Endodermal cell (in vitro differentiated cells): ENCODE measurements at places on chromosomes 1 and 21. TPM values are rescaled to one million over a fixed set of nuclear protein-coding genes. Genes with fewer than 3 reads are reported as not detected.

The S100A6 gene
- total RNA-seq: 3.7 to 4.6 TPM (median 4.1 TPM) in 3 replicates

The CTBS gene
- 12.3 and 14.1 TPM in 2 replicates for total RNA-seq

The CFHR1 gene
- total RNA-seq: not detected in 2 replicates

The SHISAL2A gene
- total RNA-seq: 4.5 and 5.3 TPM in 2 replicates

The MRAP gene
- total RNA-seq: not detected in 2 replicates

The UBXN10 gene
- 2.5 and 2.6 TPM in 2 replicates for total RNA-seq

The TNFAIP8L2 gene
- not detected in 3 replicates for total RNA-seq

The CR1L gene
- total RNA-seq: not detected in 3 replicates

The URB2 gene
- total RNA-seq: 3.1 to 19.2 TPM (median 18.6 TPM) in 3 replicates
